Suppressor macrophage treated with lipopolysaccharide for 4 hours (primary cell): ENCODE measurements at places on chromosomes 4 and X.

DNA sequence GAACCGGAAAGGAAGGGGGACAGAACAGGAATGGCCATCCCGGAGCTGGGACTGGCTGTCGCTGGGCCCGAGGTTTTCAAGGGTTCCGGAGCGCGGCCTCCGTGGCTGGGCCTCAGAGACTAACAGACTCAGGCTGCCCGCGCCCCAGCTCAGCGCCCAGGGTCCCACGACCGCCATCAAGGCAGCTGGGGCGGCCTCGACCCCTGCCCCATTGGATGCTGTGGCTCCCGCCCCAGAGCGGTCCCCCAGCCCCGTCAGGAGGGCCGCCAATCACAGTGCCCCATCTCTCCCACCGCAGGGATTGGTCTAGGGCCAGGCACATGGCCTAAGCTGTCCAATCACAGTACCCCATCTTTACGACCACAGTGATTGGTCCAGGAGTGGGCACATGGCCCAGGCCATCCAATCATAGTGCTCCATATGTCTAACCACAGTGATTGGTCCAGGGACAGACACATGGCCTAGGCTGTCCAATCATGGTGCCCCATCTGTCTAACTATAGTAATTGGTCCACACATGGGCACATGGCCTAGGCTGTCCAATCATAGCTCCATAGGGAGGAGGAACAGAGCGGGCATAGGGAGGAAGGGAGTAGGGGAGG is 105.3 kb upstream of the NKX1-1 start:
- DNase-seq = peak; percentile 62

DNA sequence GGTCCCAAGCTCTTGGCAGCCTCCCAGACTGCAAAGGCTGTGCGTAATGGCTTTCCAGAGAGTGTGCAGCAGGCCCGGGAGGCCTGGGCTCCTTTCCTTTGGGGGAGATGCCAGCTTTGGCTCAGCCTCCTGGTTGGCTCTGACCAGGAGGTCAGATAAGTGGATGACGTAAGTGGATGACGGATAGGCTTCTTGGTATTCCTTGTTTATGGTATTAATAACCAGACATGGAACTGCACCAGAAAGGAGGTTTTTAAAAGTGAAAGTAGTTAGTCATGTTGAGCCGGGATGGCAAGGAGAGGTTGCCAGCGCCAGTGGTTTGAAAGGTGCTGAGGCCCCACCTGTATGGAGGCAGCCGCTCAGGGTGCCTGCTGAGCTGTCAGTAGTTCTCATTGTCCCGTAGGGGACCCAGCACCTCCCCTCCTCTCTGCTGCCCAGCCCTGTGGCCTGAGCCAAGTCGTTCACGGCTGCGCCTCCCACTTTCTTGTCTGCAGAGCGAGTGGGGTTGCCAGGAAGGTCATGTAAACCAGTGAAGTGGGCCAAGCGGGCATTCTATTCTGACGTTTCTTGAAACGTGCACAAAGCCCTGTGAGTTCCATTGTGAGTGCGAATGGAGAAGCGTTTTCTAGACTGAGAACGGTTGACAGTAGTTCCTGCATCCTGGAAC is 28.7 kb upstream of the STOX2 start:
- DNase-seq = peak; percentile 7

DNA sequence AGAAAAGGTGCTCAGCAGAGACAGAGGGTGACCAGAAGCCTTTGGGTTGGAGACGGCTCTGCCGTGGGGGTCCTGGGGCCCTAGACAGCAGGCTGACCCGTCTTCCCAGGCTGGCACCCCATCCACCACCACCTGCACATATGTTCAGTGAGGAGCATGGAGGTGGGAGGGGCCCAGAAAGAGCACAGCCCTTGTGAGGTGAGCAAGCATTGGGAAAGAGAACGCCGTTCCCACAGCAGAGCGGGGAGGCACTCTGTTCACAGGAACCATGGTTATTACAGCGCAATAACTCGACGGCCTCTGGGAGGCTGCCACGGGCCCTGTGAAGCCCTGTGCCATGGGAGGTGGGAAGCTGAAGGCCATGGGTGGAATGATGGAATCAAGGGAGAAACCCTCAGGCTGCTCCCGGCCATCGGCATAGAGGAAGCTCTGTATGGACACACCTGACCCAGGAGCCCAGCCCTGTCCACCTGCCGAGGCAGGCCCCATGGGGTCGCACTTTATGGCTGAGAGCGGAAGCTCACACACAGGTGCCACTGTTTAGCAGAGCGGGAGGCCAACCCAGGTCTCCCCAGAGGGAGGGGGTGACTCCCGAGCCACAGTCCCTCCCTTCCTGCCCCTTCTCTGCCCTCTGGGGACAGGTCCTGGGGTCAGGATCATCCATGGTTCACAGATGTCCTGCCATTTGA is 93.5 kb upstream of the AFAP1 start:
- DNase-seq = no peak

- DNase-seq = no peak
Observed at GRCh38 chr4:4332529-4332928, 42.5 kb downstream of the ZBTB49 start.

- no peak for DNase-seq
Observed at GRCh38 chr4:114052227-114052626, 72.8 kb upstream of the ARSJ start.

DNA sequence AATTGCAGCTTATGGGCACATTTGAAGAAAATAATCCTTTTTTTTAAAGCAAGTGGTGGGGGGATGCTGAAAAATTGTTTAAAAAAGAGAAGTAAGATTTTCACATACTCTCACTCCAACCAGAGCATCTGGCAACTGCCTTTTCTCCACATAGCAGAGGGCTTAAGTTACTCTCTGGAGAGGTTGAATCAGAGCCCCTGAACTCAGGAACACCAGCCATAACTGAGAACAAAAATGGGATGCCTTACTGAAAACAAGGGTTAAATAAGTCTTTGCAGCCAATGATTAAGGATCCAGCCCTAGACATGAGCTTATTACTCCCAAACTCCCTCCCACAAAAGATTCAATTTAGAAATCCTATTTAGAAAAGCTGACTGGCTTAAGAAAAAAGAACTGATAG is 27.5 kb downstream of the CASK start:
- no peak for DNase-seq

GRCh38 chr4:88138561-88138960 is 19.9 kb downstream of the ABCG2 start:
- DNase-seq = no peak

- no peak for DNase-seq
Observed at GRCh38 chr4:10281996-10282395, 165.4 kb upstream of the WDR1 start.

GRCh38 chr4:14168919-14169318 is 541.4 kb upstream of the BOD1L1 start:
- DNase-seq = peak; percentile 86

DNA sequence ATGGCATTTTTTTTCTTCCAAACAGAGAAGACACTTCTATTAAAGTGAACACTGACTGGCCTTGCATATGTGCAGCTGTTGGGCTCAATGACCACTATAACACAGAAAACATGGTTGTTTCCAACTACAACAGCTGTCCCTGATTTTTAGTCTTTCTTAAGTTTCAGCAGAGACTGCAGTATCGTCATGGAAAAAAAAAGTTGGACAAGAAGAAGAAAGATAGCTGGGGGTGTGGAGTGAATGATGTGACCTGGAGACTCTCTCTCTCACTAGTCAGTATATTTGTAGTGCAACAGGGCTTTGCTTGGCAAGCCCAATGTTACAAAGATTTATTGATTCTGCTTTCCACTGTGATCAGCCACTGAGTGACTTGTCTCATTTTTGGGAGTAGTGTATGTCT is 29.5 kb upstream of the C4orf54 start:
- DNase-seq = no peak

DNA sequence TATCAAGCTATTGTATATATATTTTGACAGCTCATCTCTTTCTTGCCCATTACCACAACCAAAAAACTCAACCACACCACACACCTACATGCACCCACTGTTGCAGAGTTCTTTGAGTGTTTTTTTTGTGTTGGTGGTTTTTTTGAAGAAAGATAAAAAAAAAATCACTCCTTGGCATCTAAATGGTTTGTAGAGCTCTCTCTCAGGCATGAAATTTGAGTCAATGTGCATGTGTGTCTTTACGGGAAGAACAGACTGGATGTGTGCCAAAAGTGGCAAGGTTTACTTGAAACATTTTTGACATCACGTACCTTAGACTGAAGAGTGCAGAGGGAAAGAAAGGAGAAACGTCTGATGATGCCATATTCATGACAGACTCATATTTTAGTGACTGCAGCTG is 154.2 kb downstream of the FHIP1A start:
- DNase-seq = no peak

DNA sequence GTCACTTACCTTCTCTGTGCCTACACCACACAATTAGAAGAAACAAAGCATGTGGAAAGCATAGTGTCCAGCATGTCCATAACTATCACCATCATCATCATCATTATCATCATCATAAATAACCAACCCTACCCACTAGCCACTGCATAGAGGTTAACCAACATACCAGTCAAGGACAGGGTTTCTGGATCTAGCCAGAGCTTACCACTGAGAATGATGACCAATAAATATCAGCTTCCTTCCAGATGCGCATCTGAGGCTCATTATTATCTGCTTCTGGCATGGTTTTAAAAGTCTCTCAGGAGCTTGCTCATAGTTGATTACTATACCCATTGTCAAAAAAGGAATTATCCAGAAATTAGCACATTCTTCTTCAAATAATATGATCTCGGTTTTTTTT is 25.5 kb upstream of the MYOZ2 start:
- no peak for DNase-seq

DNA sequence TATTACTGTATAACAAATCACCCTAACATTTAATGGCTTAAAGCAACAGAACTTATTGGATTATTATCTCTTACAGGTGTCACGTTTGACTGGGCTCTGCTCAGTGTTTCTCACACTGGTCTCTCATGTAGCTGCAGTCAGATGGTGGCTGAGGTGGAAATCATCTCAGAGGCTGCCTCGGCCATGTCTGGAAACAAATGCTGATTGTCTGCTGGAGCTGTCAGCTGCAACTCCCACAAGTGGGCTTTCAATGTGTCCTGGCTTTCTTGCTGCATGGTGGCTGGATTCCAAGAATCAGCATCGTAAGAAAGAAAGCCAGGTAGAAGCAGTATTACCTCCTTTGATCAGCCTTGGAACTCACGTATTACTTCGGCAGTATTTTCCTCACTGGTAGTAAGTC is 277.6 kb downstream of the SPANXN1 start:
- no peak for DNase-seq

DNA sequence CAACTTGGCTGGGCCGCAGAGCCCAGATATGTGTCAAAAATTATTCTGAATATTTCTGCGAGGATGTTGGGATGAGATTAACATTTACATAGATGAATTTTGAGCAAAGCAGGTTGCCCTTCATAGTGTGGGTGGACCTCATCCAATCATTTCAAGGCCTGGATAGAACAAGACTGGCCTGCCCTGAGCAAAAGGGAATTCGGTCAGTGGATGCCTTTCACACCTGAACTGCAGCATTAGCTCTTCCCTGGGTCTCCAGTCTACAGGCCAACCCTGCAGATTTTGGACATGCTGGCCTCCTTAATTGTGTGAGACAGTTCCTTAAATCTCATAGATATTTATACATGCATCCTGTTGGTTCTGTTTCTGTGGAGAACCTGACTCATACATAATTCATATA is 32.4 kb upstream of the SLC10A4 start:
- DNase-seq = no peak

GRCh38 chr4:30882443-30882842 is 162.3 kb downstream of the PCDH7 start:
- DNase-seq = no peak

GRCh38 chr4:151906438-151906837 is 145.6 kb upstream of the GATB start:
- no peak for DNase-seq

GRCh38 chr4:76108467-76109181 is 34.1 kb downstream of the ART3 start:
- DNase-seq = peak; percentile 51
